Activated CD4-positive, alpha-beta T cell treated with anti-CD3 and anti-CD28 coated beads, Interleukin-2, amount 50 U/mL, for 24 hours (primary cell): ENCODE measurements at places on chromosomes 4 and X.

DNA sequence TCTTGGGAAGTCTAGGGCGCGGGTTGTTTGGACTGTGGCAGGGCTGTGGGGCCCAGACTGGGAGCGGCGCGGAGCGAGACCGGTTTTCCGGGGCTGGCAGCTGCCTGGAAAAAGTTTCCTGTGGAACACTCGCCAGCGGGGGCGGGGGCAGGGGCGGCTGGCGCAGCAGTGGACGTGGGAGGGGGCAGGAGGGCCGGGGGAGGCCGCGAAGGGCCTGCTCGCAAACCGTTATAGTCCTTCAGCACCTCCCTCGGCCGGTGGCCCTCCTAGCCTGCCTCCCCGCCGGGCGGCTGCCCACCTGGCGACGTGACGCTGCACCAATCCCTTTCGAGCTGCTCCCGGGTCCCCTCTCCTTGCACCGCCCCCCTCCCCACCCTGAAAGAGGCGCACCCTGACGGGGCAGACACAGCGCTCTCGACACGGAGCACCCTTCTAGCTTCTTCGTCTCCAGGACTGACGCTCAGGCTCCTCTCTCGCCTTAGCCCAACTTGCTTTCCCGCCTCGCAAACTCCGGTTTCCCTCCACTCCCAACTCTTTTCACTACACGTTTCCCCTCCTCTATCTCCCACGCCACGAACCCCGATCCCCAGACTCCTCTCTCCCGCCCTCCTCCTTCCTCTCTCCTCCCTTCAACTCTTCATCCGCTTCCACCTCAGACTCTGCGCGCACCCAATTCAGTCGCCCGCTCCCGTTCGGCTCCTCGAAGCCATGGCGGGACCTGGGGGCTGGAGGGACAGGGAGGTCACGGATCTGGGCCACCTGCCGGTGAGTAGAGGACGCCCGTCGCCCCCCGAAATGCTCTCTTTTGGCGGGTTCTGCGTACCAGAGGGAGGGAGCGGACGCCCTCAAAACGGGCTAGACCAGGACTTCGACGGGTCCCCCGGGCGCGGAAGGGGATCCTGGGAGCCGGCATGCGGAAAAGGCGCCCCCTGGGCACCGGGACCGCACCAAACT, at the start of gene NRK:
Gene NRK, plus strand, starts transcription at position 402 of the 954 bp plus-strand sequence. Its CDS starts 307 bp downstream, at position 709.
- DNase-seq: no peak

GRCh38 chrX:10797466-10797865, 177.1 kb upstream of the MID1 start:
- DNase-seq: no peak

- no peak for DNase-seq
Measured at GRCh38 chr4:47442980-47443379, 20.5 kb downstream of the COMMD8 start.

DNA sequence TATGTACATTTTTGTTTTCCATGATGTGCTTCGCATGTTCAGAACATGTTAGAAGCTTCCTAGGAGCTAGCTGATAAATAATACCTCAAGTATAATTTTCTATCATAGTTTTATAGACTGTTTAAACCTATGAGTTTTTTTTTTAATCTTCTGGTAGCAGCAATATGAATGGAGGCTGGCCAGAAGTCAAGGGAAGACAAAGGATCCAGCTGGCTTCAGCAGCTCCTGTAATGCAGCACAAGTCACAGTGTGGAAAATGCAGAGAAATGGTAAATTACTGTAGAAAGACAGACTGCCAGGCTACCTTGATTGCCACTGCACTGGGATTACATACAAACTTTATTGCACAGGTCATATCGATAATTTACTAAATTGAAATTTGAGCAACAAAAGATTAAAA, 537.9 kb downstream of the IQCM start:
- no peak for DNase-seq

GRCh38 chr4:17324386-17324830, 187.5 kb downstream of the QDPR start:
- no peak for DNase-seq

DNA sequence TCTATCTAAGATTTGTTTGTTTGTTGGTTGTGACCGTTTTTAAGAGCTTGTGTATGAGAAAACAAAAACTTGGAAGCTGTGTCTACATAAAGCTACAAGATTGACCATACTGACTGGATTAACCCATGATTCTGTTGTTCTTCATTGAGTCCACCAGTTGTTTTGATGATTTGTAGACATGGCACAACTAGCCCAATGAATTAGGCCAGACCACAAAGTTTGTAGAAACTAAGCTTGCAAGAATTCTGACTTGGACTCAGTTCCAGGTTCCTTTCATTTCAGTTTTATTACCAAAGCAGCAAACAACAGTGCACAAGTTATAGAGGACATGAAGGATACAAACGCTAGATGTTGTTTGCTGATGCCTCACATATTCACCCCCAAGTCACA, 119.3 kb downstream of the RASGEF1B start:
- no peak for DNase-seq

- DNase-seq: no peak
Measured at GRCh38 chr4:83114576-83114975, at the start of gene PLAC8. PLAC8 (minus strand) TSS chr4:83114729; CDS start chr4:83107921, 6,808 bp downstream.

- DNase-seq: no peak
Measured at GRCh38 chr4:52592287-52592686, 66.8 kb downstream of the USP46 start.

DNA sequence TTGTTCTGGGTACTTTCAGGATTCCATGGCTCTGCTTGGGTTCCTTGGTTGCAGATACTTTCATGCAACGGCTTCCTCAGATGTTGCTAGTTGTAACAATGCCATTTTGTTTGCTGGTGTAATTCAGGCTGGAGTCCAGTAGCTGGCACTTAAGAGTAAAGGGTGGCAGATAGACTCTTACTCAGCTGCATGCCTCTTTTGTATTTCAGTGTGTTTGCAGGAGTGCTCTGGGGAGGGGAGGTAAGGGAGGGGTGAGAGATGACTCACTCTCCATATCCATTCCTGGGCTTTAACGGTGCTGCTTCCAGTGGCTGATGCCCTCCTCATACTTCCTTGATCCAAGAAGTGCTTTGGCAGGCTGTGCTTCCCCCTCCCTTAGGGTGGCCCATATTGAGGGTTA, 155.2 kb downstream of the ZNF330 start:
- DNase-seq: no peak

DNA sequence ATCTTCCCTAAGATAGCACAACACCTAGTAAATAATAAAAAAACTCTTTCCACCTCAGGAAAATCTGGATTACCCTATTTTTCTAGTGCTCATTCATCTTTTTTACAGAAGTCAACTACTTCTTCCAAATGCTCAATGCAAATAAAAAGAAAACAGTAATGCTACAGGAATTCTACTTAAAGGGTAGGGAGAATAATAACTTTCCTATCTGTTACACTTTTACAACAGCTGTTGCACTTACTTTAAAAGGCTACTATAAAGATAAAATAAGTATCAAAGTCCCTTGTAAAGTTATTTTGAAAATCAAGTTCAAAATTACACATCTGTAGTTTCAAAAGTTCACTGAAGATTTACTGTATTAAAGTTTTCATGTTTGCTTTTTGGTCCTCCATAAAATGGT, 37.6 kb downstream of the THOC2 start:
- DNase-seq: no peak

DNA sequence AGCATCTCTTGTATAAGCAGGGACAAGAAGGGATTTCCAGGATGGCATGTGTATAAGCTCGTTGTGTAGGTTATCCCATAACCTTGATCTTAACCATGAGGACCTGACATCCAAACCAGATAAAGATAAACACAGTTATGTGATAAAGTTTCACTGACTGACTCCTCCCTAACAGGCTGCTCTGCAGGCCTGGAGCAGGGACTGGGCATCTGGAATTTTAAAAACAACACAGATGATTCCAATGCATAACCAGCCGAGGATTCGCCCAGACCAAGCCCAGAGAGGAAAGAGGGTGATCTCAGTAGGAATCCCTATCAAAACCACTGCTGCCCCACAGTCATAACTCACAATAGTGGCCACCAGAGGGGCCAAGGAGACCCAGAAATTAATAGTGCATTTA, 22.7 kb downstream of the KLF3 start:
- DNase-seq: no peak

GRCh38 chr4:175809402-175810072, 2.5 kb downstream of the GPM6A start:
- DNase-seq: no peak

DNA sequence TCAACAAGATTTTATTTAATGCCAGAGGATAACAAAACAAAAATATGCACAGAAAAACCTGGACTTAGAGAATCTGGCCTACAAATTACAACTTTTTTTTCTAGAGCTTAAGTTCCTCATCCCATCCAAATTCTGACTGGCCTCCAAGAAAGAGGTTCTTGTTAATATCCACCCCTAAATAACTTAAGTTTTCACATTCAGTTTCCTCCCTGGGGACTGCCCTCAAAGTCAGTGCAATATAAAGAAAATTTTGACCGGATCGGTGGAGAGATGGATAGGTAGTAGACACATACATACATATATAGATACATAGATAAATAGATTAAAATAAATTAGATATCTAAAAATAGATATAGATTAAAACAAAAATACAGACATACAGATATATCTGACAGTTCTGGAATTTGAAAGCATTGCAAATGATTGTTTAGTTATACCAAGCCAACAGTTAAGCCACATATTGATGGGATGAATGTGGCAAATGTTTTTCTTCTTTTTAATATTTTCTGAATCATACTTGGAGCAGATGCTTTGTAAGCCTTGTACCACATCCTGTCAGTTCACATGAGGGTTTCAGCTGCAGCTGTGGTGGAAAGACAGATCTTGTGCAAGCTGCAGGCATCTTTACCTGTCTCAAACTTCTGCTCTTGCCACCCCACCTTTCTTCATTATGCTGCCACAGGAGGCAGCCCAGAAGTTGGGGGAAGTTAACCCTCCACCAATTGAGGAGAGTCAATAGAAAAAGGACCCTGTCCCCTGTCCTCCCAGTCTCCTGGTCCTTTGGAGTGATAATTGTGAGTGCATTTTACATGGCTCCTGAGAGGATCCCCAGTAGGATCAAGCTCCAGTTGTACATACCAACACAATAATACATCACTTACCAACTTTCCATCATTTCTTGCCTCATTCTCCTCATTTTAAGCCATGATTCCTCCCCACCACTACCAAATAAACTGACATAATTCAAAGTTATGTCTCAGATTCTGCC, 58.5 kb upstream of the PRDM8 start:
- DNase-seq: no peak

DNA sequence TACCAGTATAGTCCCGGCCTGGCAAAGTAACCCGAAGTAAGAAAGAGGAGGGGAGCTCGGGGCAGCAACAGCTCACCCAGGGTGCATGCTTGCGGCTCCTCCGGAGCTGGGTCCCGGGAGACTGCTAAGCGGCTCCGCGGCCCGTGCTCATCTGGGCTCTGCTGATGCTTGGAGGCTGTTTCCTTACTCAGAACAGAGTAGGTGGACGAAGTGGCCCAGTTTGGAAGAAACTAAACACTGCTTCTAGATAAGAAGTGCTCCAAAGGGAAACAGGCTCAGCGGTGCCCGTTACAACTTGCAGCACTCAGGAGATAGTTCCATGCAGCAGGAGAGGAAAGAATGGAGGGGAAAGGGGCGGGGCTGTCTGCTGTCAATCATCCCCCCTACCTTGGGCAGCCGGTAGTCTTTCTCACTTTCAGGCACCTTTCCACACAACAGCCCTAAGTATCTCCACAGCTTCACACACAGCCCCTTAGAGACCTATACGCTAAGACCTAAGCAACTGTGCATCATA, at the start of gene COL4A6:
Gene COL4A6, minus strand, starts transcription at position 313 of the 514 bp plus-strand sequence. Its CDS starts 226 bp downstream, at position 87.
- no peak for DNase-seq

DNA sequence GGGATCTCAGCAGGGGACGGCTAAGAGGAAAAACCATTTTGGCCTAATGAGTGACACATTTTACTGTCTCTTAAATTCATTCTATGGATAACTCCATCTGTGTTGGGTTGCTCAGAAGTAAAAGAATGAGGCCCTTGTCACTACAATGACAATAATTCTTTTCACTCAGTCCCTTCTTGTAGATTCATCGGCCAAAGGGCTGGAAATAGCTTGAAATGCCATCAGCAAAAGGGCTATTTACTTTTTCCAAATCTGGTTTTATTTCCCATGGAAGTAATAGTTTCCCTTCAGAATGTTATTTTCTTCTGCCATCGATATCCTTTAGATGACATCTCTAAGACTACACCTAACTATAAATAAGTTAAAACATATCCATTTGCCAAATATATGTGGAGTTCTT, 7.4 kb downstream of the MEPE start:
- DNase-seq: no peak
